Activated CD4-positive, alpha-beta memory T cell treated with anti-CD3 and anti-CD28 coated beads for 36 hours (primary cell): ENCODE measurements at places on chromosomes 2 and 18. TPM values are rescaled to one million over a fixed set of nuclear protein-coding genes. Genes with fewer than 3 reads are reported as not detected.

DNA sequence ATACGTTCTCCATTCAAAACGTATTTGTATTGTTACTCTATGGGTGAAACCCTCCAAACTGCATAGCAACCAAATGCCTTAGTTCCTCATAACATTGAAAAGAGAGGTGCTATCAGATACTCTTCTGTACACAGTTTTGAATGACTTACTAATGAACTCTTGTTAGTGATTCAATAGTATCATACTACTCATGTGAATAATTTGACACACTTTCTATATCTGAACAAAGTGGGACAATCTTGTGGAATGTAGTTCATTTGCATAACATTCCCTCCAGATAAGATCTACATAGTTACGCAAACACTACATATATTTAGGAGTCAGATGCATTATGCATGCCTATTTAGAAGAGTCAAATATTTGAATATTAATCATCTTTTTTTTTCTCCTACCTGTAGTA, 232.0 kb upstream of the NRXN1 start:
- no peak overlapping the region for H3K27ac ChIP-seq
- H3K36me3 ChIP-seq, result no peaks in the 10 kb centered on the region
- H3K27me3 ChIP-seq, result no peaks in the 10 kb centered on the region
- no peak overlapping the region for H3K4me3 ChIP-seq

DNA sequence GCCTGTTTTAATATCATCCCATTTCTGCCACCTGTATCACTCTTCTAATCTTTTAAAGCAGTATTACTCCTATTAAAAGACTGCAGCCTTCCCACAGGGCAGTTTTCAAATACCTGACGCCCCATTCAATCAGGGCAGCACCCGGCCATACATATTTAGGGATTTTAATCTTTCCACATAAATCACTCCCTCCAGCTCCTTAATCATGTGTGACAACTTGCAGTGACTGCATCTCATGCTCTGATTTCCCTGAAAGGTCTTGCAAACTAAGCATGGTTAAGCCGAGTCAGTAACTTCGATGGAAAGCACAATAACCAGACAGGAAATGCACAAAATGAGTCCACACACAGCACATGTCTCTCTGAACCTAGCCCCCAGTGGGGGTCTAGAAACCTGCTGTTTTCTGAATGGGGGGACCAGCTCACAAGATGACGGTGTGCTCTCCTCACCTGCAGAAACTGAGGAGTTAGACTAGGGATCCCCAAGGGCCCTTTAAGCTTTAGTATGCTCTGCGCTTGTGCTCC, 116.9 kb upstream of the CREB1 start:
- H3K27ac ChIP-seq, result no peak overlapping the region
- no peak for DNase-seq
- no peaks in the 10 kb centered on the region for H3K36me3 ChIP-seq
- H3K27me3 ChIP-seq, result no peaks in the 10 kb centered on the region

- no peaks in the 10 kb centered on the region for H3K27me3 ChIP-seq
- H3K36me3 ChIP-seq, result no peaks in the 10 kb centered on the region
- H3K4me3 ChIP-seq, result no peak overlapping the region
- no peaks in the 10 kb centered on the region for H3K4me1 ChIP-seq
Observed at GRCh38 chr2:22520369-22521288, 864.4 kb upstream of the KLHL29 start.

DNA sequence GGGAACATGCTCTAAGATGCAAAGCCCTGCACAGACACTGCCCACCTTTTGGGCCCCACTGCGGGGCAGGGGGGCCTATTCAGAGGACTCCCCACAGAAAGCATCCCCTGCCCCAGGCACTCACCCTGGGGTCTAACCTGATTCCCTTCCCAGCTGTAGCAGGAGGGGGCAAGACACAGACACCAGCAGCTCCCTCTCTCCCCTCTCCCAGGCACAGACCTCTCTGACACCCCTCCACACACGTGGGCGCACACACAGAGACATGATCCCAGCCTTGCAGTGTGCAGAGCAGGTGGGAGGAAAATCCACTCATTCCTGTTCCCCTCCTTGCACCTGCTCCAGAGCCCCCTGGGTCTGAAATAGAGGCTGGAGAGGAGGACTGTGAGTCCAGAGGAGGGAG, 10.7 kb downstream of the TNS1 start:
- peaks cover 3% of the 10 kb centered on the region for H3K4me1 ChIP-seq
- DNase-seq, result no peak
- peaks cover 5% of the 10 kb centered on the region for H3K27me3 ChIP-seq
- H3K36me3 ChIP-seq, result no peaks in the 10 kb centered on the region
- no peak overlapping the region for H3K4me3 ChIP-seq

DNA sequence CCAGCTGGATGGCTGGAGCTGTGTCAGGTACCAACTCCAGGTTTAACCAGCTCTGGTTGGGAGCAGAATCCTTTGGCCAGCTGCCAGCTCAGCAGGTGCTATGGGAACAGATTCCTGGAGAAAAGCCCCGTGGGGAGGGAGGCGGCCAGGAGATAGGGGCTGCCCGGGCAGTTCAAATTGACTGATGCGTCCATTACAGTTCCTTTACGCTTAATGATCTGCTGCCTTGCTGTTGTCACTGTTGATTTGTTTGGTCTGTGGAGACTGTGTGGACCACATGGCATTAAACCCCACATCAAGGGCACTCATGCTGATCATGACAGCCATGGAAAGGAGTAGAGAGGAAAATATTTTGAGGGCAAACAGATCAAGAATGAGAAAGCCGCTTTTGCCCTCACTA, 200.0 kb downstream of the TSN start:
- H3K36me3 ChIP-seq, result no peaks in the 10 kb centered on the region
- H3K4me3 ChIP-seq, result no peak overlapping the region
- H3K4me1 ChIP-seq, result no peaks in the 10 kb centered on the region
- H3K27ac ChIP-seq, result no peak overlapping the region
- DNase-seq, result no peak
- peaks cover 4% of the 10 kb centered on the region for H3K27me3 ChIP-seq

- H3K27ac ChIP-seq, result no peak overlapping the region
- no peak overlapping the region for H3K4me3 ChIP-seq
- peaks cover 1% of the 10 kb centered on the region for H3K27me3 ChIP-seq
- no peaks in the 10 kb centered on the region for H3K4me1 ChIP-seq
- no peak for DNase-seq
Observed at GRCh38 chr2:127607399-127607908, 38.5 kb upstream of the GPR17 start.

Gene PIEZO2
- not detected for total RNA-seq

Gene HOXD10
- total RNA-seq, result not detected
